ENCODE measurements at places on chromosomes 3 and 15.

DNA sequence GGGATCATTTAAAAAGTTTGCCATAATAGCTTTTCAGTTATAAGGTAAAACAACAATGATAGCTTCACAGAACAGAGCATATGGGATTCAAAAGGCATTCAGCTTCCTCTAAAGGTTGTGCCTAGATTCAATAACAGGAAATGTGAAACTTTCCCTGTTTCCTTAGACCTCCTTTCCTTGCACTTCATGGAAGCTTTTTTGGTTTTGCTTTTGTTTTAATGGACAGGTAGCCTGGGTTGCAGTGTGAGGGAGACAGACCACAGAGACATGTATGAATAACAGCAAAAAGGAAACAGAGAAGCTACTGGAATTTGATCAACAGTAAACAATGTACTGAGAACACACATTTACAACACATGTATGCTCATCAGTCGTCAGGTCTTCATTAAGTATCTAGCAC, 2.3 kb upstream of the TNFAIP8L3 start:
- DNase-seq: no peak

DNA sequence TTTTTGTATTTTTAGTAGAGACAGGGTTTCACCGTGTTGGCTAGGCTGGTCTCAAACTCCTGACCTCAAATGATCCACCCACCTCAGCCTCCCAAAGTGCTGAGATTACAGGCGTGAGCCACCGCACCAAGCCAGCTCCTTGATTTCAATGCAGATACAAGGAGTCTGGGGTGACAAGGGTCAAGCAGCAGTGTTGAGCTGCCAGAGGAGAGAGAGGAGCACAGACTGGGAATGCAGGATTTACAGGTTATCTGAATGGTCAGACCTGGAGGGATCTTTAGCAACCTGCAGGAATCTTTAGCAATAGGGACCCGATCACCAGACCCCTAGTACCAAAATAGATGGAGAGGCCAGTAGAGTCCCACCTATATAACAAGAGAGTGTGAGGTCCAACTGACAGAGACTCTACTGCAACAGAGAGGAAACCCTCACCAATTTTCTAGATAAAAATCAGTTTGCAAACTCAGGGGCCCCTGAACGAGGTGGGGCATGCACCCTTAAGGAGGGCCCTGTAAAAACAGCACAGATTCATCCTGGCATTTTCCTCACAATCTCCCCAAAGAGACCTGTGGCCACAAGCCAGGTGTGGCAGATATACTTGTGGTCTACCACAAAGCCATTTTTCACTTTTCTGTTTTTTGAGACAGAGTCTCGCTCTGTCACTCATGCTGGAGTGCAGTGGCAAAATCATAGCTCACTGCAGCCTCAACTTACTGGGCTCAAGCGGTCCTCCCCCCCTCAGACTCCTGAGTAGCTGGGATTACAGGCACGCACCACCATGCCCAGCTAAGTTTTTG, 10.7 kb upstream of the SHISA5 start:
- DNase-seq: no peak

- DNase-seq: peak; percentile 55
Observed at GRCh38 chr3:15892311-15893227, 94.8 kb upstream of the ANKRD28 start.

GRCh38 chr3:159144891-159145290, 343.0 kb downstream of the MFSD1 start:
- no peak for DNase-seq

DNA sequence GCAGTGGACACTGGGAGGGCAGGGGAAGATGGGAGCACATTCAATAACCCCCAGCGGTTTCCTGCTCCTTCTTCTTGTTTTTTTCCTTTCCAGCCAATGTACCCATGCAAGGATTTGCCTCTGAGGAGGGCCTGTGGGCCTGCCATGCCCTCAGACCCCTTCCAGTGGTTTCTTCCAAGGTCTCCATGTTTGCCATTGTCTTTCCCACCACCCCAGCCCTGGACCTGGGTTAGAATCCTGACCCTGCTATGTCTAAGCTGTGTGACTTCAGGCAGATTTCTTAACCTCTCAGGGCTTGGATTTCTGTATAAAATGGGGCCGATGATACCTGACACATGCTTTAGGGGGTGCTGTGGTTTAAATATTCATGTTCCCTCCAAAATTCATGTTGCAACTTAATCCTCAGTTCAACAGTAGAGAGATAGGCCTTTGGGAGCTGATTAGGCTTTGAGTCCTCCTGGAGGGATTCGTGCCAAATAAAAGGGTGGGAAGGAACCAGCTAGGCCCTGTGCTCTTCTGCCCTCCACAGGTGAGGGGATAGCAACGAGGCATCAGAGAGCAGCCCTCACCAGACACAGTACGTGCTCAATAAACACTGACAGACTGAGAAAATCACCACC, 46.3 kb upstream of the FLNB start:
- peak; percentile 28 for DNase-seq

DNA sequence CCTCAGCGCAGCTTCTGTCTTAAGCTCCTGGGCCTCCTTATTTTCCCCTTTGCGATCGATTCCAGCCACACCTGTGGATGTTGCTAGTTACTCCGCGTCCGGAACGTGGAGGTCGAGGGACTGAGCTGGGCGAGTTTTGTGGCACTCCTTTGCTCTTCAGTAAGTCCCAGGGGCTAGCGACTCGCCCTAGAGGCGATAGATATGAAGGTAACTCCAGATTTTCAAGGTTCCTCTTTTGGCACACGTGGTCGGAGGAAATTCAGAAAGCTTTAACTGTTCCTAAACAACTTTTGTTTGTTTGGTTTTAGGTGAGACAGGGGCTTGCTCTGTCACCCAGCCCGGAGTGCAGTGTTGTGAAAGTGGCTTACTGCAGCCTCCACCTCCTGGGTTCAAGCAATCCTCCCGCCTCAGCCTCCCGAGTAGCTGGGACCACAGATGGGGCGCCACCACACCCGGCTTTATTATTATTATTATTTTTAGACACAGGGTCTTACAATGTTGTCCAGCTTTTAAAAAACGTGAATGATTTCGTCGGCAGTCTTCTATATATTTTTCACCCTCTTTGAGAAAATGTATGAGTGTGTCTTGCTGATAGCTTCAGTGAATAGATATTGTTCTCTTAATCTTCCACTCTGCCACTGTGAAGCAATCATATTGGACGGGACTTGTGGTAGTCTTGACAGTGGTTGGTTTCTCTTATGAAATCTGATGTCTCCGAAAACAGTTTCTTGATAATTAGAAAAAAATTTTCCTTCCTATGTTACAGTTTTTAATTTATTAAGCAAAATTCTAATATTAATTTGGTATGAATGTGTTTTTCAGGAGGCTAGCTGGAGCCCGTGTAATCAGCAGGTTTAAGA, 785 bp downstream of the MFSD1 start:
- DNase-seq: no peak

DNA sequence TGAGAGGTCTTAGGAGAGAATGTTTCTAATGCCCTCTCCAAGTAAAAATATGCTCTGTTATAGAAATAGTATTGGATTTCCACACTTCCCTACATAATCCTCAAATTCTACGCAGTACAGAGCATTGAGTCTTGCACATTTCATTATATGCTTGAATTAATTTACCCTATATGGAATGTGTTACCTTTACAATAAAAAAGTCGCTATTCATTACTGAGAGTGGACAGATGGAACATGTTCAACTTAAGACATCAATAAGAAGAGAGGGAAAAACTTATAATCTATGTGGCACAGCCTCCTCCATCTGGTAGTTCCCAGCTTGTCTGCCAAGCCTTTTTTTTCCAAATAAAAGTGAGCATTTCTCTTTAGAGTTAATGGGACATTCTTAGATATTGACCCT, 417.9 kb downstream of the MECOM start:
- no peak for DNase-seq

DNA sequence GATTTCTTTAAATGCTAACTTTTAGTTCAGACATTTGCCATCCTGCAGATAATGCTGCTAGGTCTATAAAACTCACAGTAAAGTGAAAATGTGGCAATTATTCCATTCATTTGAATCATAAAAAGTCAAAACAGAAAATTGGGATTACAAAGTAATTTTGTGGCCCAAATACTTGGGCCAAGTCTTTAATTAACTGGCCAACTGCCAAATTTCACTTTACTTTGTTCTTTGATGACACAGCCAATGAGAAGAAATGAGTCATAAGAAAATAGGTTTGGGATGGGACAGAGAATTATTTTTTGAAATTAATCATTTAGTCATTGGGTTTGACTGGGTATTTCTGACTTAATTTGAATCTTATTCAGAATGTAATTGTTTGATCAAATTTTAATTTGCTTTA, 89.8 kb upstream of the SLC2A2 start:
- DNase-seq: peak; percentile 37

GRCh38 chr15:51144021-51144532, 49.4 kb upstream of the TNFAIP8L3 start:
- DNase-seq: peak; percentile 55

DNA sequence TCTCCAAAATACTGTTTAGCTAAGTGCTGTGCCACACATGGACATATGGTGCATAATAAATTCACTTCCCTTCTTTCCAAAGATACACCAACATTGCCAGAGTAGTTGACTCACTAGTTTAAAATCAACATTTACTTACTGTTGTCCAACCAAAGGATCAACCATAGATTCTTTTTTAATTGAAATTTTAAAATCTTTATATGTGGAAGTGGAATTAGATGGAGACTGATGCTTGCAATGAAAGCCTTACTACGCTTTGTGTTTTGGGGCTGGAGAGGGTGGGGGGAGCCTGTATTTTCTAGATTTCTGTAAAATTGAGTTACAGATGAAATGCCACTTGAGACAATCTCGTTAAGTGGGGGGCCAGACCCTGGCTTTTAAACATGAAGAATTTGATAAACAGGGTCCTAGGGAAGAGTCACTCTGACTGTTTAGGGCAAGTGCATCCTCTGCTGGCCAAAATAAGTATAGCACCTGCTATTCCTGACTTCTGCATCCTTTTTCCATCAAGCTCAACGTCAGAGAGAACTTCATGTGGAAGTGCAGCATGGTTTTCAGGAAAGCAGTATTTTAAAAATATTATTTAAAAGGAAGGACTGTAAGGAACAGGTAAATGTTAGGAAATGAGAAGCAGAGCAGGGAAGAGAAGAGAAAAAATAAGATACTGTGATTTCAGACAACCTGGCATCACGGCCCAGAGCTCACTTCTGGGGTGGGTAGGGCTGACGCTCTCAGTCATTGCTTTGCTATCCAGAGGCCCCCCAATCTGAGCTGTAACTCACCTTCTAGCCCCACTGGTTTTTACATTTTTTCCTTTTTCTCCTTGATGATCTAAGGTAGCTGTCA, 76.7 kb downstream of the BOC start:
- DNase-seq: peak; percentile 84

GRCh38 chr15:68651916-68652525, 73.2 kb downstream of the CORO2B start:
- DNase-seq: no peak

GRCh38 chr15:93829115-93829870, 402.1 kb upstream of the MCTP2 start:
- DNase-seq: no peak

- no peak for DNase-seq
Observed at GRCh38 chr15:85496551-85497171, 116.3 kb downstream of the AKAP13 start.

DNA sequence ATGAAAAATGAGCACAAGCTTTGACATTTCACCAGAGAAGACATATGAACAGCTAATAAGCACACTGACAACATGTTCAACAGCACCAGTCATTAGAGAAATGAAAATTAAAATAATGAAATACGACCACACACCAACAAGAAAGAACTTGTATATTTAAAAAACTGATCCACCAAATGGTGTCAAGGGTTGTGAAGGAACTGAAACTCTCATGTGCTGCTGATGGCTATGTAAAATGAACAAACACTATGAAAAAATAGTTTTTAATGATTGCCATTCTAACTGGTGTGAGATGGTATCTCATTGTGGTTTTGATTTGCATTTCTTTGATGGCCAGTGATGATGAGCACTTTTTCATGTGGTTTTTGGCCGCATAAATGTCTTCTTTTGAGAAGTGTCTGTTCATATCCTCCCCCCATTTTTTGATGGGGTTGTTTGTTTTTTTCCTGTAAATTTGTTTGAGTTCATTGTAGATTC, 193.8 kb downstream of the SCAPER start:
- DNase-seq: no peak

DNA sequence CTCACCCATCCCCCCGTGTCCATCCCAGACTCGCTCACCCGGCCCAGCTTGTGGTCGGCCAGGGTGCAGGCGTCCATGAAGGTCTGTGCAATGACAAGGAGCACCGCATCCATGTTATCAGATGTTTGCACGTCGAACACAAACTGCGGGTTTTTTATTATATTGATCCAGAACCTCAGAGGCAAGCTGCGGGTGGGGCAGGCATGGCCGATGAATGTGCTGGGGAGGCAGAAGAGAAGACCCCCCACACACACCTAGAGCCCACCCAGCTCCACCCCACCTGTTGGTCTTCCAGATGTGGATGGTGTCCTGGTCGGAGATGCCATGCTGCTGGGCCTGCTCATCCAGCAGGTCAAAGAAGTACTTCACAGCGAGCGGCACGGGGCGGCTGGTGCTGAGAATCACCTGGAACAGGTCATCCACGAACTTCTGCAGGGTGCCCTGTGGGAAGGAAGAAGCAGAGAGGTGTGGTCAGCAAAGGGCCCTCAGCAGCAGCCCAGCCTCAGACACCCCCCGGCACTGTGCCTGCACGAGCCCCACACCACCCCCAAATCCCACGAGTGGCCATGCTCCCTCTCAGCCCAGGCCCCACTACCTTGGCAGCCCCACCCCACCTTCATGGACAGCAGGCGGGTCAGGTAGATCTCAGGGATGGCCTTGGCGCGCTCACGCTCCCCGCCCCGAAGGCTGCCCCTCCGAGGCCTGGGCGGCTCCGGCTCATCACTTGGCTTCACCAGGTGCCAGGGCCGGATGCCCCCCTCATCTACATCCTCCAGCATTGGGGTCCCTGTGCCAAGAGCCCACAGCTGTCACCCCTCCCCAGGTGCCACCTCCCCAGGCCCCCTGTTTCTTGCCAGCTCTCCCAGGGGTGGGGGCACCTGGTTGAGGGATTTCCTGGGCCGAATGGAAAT, 20.3 kb downstream of the PLXNB1 start:
- no peak for DNase-seq

DNA sequence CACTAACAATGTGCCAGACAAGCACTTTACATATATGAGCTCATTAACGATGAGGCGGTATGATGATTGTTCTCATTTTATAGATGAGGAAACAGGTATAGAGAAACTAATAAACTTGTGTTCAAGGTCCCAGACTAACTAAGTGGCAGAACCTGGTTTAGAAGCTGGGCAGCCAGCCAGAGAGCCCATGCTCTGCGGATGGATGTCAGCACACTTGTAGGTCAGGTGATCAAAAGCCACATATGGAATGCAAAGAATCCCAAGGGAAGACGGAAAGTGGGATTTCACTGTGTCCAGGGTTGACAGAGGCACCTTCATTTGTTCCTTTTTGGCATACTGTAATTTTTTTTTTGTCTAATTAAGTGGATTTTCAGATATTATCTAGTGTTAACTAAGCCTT, 103.7 kb downstream of the EFL1 start:
- DNase-seq: no peak

DNA sequence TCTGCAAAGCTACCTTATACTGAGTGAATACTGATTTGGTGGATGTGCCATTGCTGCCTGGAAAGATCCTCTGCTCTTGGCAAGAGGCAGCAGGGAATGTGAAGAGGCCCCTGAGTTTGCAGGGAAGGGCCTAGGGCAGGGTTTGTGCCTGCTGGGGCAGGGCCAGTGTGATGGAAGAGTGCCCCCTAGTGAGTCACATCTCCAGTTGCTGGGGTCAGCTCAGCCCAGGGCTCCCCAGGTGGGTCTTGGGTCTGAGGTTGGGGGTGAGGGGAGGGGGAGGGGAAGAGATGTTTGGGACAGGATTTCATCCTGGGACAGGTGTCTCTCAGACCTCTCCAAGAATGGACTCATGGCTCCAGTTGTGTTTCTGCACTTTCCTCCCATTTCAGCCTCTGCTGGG, 4.1 kb upstream of the AMOTL2 start:
- peak; percentile 46 for DNase-seq

GRCh38 chr15:44516436-44516835, 20.5 kb upstream of the EIF3J start:
- no peak for DNase-seq

All from foreskin fibroblast (primary cell).